ENCODE measurements at places on chromosomes 7 and 10.
A peak's percentile ranks its signal among the peaks of the same experiment; 100 is the strongest.

DNA sequence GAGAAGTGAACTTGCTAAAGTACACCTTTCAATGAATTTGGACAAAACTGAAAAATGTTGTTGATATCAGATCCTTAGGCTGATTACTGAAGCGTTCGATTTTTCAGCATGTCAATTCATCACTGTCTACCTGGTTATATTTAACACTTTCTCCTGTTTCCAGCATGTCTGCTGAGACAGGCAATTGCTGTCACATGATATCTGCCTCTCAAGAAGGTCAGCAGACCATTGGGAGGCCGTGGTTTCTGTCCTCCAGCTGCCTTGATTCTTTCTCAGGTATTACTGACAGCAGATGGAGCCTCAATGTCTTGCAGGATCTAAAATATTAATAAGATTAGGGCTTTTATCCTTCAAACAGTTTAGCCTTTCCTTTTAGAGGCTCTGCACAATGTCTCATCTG lies 127.5 kb downstream of the SNX10 start:
- DNase-seq, result no peak

DNA sequence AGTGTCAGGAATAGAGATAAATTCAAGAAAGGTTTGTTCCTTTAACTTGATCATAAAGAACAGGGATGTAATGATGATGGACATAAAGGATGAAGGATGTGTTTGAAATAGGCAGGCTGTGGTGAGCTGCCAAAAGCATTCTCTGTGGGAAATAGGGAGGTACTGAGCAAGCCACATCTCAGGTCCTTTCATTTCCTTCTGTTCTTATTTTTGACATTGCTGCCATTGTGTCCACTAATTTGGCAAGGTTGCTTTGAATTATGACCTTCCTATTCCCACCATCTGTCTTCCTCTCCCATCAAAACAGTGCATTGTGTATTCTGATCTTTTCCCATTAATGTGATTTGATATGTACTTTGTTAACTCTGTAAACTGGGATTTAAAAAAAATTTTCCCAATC lies 9.4 kb downstream of the SCRN1 start:
- DNase-seq, result no peak

GRCh38 chr7:55348502-55348901 lies 16.6 kb upstream of the LANCL2 start:
- peak; percentile 19 for DNase-seq

DNA sequence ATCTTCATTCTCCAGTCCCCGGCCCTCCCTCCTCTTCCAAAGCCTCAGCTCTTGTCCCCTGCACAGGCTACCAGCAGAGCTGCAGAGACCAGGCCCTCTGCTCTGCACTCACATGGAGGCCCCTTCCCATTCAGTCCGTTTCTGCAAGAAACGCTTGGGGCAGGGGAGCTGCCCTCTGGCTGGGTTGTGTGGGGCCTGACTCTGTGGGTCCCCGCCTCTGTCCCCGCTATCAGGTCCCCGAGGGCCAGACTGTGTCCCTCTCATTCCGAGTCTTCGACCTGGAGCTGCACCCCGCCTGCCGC lies 1.5 kb downstream of the PCOLCE start:
- DNase-seq, result peak; percentile 58

GRCh38 chr7:108589874-108590273 lies 20.2 kb downstream of the DNAJB9 start:
- DNase-seq, result no peak

- DNase-seq, result peak; percentile 47
These were observed at the start of gene UFSP1 for GRCh38 chr7:100888988-100889750. UFSP1 (minus strand) TSS chr7:100889715; CDS start chr7:100889271, 444 bp downstream.

GRCh38 chr10:133245439-133246235 lies 8.0 kb downstream of the VENTX start:
- DNase-seq, result no peak

Data from SJSA1 (cell line).